Mesothelial cell of epicardium (in vitro differentiated cells): ENCODE measurements at places on chromosomes 1 and 21.

- DNase-seq = no peak
These were observed 36.4 kb downstream of the SMG7 start for GRCh38 chr1:183508694-183509093.

GRCh38 chr1:65065524-65066418, 82.2 kb upstream of the AK4 start:
- no peak for DNase-seq

DNA sequence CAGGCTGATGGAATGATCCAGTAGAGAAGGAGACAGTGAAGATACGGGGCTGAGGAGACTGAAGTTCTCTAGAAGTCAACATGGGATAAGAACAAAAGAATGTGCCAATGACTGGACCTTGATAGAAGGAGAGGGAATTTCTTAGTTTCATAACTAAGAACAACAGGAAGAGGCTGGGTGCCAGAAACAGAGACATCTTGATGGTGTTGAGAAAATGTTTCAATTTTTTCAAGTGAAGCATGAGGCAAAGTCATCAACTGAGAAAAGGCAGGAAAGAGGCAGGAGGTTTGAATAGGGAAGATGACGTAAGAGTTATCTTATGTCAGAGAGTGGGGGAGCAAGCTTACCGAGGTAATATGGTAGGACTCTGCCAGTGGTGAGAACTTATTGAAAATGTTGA, 80.1 kb downstream of the SPAG17 start:
- no peak for DNase-seq

DNA sequence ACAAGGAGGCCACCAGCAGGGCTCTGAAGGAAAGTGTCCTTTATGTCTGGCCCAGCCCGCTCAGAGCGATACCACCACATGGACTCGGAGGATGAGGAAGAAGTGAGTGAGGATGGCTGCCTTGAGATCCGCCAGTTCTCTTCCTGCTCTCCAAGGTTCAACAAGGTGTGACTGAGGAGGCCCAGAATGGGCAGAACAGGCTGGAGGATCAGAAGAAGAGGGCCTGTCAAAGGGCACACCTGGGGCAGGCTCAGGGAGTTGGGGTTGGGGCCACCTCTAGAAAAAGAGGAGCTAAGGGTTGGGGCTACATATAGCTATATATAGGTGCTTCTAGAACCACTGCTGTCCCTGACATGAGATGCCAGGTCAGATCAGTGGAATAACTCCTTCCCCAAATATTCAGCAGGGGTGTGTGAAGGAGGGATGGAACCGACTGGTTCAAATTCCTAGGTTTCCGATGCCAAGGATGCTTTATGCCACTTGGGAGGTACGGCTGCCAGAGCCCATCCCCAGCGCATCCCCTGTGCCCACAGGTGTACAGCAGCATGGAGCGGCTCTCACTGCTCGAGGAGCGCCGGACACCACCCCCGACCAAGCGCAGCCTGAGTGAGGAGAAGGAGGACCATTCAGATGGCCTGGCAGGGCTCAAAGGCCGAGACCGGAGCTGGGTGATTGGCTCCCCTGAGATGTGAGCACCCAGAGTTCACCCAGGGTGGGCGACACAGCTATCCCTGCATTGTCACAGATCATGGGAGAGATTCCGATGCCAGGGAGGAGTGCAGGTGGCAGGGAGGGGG, 102.2 kb downstream of the PIK3R3 start:
- no peak for DNase-seq

- no peak for DNase-seq
These were observed 84.4 kb downstream of the RNF220 start for GRCh38 chr1:44489481-44489880.
